Liver (tissue), 10 donors: ENCODE measurements at places on chromosomes 6 and 20.

GRCh38 chr20:44447827-44448419 lies 27.8 kb upstream of the TTPAL start:
- DNase-seq = no peak

GRCh38 chr6:6746333-6746969 lies 157.9 kb downstream of the LY86 start:
- no peak for DNase-seq

- DNase-seq = no peak
Measured at GRCh38 chr6:135257631-135258405, 76.7 kb downstream of the MYB start.

GRCh38 chr20:21020659-21021471 lies 85.3 kb downstream of the LINC00237 start:
- no peak for DNase-seq

DNA sequence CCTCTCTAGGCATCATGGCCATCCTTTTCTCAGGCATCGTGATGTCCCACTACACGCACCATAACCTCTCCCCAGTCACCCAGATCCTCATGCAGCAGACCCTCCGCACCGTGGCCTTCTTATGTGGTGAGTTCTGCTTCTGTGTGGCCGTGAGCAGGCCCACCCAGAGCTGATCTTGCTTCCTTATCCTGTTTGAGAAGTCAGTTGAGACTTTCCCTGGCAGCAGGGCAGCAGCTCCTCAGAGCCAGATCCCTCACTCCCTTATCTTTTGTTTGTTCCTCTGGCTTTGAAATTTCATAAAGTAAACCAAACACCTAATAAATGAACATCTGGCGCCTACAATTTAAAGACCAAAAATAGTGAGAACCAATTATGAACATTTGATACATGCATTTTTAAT lies 40.6 kb downstream of the SPATA2 start:
- DNase-seq = no peak

GRCh38 chr6:28657769-28658465 lies 132.2 kb downstream of the GPX5 start:
- peak; percentile 70 for DNase-seq

- no peak for DNase-seq
Measured at GRCh38 chr6:129488313-129488712, 221.7 kb downstream of the ARHGAP18 start.

DNA sequence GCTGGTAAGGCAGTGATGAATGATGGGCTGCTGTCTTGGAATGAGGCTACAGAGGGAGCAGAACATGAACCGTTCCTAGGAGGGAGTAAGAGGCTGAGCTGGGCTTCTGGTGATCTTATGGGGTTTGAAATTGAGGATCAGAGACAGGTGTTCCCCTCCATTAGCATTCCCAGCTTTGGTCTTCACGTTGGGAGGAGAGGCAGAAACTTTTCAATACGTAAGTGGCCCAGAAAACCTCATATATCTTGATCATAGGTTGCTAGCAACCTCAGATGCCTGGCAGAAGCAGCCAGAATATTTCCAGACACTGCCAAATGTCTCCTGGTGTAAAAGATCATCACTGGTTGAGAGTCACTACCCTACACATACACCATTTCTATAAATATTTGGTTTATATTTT lies 167.1 kb downstream of the INSM1 start:
- DNase-seq = no peak

- no peak for DNase-seq
Measured at GRCh38 chr20:12641619-12642018, 367.2 kb upstream of the SPTLC3 start.

- DNase-seq = peak; percentile 42
Measured at GRCh38 chr6:10886691-10887502, at the start of gene SYCP2L. SYCP2L (plus strand) TSS chr6:10887052; CDS start chr6:10887127, 75 bp downstream.

DNA sequence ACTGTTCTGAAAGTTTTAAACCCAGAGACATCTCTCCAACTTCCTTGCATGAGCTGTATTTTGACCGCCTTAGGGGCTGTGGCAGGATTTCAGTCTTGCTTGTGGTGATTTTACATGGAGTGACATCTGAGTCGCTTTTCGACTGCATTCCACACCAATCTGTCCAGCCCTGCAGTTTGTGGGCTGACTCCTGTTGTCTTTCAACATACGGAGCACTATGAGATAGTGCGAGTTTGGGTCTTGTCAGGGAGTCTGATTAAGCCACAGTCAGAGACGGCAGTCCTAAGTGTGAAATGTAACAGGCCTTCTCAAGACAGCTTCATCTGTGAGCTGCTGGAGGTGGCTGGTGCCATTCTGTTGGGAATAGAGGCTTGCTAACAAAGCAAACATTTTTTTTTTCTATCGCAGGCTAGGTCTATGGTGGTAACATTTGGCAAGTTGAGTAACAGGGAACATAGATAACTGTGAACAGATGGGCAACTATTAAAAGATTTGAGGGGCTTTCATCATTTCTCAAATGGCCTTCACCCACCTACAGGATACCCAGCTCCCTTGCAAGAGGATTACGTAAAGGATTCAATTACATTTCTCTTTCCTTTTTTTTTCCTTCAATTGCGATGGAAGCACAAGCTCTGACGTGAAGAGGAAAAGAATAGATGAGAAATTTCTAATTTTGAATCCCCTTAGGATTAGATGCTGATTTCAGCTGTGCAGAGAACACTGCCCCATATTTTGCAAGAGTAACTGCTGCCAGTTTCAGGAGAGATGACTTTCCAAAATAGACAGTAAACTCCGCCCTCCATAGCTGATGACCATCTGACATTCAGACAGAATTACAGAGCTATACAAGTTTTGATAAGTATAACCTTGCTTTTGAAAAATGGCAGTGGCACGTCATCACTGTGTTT lies 25.1 kb downstream of the CAP2 start:
- DNase-seq = no peak

DNA sequence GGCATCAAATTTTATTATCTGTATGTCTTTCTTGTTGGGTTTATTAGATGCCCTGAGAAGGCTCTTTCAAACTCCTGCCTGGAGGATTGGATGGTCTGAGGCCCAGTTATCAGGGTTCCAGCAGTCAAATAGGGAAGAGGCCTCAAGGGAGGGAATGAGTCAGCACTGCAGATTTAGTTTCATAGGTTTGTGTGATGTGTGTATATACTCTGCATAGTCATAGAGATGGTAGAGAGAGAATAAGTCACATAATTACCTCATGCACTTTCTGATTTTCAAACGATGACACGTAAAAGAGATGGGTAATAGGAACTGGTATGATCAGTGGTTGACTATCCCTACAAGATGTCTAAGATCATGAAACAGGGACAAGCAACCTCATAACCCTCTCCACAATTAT lies 82.1 kb downstream of the ADAT2 start:
- DNase-seq = no peak

DNA sequence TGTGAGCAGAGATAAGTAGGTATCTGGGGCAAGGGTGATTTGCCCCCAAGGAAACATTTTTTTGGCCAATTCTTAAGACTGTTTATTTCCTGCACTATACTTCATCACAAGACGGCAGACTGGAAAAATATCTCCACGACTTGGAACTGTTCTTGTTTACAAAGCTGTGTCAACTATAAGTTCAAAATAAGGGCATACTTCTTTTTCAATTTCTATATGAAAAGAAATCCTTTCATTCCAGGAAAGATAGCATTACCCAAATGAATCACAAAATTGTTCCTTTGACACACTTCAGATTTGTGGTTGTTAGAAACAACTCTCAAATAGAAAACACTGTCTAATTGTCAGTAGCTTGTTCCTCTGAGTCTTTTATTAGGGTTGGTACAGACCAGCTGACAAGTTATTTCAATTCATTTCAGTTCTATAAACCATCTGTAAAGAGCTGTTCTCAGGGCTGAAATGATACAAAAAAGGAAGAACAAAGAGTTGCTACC lies 212.9 kb upstream of the PRDM1 start:
- no peak for DNase-seq

DNA sequence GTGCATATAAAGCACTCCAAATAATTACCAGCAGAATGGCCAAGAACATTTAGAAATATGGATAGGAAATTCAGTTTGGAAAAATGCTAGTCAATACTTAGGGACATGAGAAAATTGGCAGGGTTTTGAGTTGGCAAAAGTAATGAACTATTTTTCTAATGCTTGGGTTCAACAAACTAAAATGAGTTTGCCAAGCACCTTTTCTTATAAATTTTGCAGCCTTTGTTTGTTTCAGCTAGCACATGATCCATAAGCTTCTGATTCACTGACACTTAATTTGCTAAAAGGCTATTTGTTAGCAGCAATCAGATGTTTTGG lies 324.8 kb downstream of the QKI start:
- no peak for DNase-seq

GRCh38 chr20:39264506-39265172 lies 302.5 kb downstream of the DHX35 start:
- peak; percentile 67 for DNase-seq

- no peak for DNase-seq
Measured at GRCh38 chr6:109977791-109978173, 329 bp upstream of the GPR6 start.

GRCh38 chr6:114339706-114340105 lies 3.1 kb downstream of the HS3ST5 start:
- no peak for DNase-seq

GRCh38 chr6:156883497-156884252 lies 106.5 kb downstream of the ARID1B start:
- no peak for DNase-seq

- DNase-seq = no peak
Measured at GRCh38 chr6:154086510-154086909, 47.5 kb downstream of the OPRM1 start.

GRCh38 chr6:10695086-10695657 lies 400 bp downstream of the PAK1IP1 start:
- no peak for DNase-seq

DNA sequence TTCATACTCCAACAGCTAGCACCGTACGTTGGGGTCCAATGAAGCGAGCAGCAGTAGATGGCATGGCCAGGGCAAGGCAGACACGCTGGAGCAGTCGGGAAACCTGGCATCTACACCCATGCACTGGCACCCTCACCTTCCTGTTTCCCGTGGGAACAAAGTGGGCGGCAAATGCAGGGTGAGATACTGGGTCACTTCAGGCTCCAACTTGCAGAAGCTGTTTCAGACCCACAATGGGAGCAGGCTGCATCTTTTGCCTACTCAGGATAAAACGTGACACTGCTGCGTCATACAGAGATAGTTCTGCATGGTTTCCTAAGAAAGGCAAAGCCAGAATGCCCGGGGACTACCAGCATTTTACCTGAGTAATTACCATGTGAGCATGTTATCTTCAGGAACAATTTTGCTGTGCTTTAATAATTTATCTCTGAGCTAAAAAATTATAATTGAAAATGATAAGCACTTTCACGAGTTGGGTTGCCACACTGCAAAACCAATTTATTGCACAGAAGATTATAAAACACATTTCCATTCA lies 10.9 kb upstream of the CD93 start:
- no peak for DNase-seq

- DNase-seq = no peak
Measured at GRCh38 chr6:90764001-90764400, 177.1 kb upstream of the MAP3K7 start.

- no peak for DNase-seq
Measured at GRCh38 chr6:5051394-5051793, 33.7 kb upstream of the PPP1R3G start.

- no peak for DNase-seq
Measured at GRCh38 chr20:33566781-33567603, 77.1 kb downstream of the CBFA2T2 start.
